Cortex of kidney (tissue), 1 donor: ENCODE measurements at places on chromosomes 4 and X.

DNA sequence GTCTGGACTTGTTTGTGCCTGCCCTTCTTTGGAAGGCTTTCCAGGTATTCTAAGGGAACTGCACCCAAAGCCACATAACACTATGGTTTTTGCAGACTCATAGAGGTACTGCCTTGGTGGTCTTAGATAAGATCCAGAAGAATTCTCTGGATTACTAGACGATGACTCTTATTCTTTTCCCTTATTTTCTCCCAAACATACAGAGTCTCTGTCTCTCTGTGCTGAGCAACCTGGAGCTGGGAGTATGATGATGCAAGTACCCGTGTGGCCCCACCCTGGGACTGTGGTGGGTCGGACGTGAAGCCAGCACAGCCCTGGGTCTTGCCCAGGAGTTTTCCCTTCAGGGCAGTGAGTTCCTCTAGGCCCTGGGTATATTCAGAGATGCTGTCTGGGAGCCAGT, 1342.4 kb upstream of the TENM3 start:
- no peak for DNase-seq

DNA sequence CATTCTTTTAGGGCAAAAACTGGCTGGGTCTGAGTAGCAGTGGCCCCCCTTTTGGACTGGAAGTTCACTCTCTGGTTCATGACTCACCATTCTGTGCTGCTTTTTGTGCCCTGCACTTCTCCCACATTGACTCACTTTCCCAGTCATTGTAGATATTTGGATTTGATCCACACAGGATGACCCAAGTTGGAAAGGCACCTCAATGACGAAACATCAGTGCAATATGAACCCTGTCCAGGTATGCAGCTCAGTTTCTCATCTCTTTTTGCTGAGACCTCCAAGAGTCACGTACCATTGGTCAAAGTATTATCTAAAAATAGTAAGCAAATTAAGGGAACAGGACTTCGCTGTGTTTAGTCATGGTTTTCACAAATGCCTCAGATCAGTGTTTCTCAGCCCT, 92.7 kb downstream of the CBLL2 start:
- no peak for DNase-seq

DNA sequence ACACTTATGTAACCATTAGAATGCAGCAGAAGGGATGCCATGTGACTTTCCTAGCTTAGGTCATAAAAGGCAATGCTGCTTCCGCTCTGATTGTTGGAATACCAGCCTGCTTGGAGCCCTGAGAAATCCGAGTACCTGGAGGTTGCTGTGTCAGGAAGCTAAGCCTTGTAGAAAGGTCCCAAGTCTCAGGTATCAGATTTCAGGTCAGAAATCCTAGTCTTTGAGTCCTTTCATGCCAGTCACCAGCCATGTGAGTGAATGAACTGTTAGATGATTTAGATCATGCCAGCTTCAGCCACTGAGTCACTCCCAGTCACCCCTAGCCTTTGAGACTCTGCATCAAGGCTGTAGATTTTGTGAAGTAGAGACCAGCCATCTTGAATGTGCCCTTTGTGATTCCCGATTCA, 23.5 kb downstream of the RAP1GDS1 start:
- DNase-seq: no peak

DNA sequence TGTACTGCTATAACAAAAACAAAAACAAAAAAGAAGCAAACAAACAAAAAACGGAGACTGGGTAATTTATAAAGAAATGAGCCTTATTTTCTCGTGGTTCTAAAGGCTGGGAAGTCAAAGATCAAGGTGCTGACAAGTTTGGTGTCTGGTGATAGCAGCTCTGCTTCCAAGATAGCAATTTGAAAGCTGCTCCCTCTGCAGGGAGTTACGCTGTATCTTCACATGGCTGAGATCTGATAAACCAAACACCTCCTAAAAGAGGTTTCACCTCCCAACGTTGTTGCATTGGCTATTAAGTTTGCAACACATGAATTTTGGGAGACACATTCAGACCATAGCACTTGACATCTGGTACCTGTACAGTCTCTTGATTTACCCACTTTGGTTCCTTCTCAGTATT, 854.2 kb downstream of the CENPC start:
- DNase-seq: no peak

DNA sequence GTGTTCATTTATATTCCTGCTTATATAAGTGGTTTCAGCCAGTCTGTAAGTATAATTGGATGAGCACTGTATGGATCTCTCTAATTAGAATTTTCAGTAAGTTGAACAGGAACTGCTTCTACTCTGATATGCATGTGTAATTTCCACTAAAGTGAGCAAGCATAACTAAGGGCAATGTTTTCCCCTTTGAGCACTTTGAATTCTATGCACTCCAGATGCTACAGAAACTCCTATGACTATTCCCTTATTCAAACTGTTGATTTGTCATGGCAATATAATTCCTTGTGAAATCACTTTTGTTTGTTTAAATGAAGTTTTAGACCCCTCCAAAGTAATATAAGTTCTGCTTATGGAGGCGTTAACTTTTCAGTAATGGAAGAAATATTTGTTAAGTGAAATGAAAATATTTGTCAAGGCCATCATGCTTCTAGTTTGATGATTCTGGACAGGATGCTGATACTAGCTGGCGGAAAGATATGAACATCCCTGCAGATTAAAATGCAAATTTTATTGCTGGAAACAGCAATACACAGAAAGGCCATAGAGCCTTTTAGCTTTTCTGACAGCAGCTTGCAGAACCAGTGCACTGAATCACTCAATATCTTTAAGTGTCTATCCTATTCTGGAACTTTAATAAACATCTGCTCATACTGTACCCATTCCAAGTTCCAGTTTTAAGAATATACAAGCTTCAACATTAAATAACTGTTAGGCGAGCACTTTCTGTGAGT, 1460.8 kb downstream of the RAPGEF2 start:
- DNase-seq: no peak

DNA sequence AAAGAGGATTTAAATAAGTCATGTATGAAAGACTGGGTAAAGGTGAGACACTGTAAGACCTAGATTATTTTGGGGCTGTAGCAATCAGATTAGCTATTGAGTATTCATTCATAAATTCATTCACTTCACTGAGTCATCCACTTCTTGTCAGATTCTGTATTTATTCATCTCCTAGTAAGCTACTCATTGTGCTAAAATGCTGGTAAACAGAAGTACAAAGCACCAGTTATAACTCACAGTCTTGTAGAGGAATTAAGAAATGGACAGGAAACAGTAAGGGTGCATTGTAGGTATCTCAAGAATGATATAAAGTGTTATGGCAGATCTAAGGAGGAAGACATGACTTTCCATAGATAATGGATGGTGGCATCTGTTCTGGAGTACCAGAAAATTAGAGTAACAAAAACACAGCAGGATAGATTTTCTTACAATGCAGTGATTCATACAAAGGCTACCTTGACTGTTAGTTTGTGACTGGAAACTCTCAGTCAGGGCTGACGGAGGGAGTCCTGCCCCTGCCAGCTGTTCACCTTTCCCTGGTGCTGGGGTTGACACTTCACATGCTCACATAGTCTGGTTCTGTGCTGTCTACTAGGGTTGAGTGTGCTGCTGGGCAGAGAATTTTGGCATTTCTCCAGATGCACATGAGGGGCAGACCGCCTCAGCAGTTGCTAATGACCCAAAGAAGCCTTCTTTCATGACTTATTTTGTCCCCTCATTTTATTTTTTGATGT, 26.5 kb upstream of the HAND2 start:
- no peak for DNase-seq

GRCh38 chr4:87150498-87151261, 69.7 kb downstream of the KLHL8 start:
- no peak for DNase-seq

DNA sequence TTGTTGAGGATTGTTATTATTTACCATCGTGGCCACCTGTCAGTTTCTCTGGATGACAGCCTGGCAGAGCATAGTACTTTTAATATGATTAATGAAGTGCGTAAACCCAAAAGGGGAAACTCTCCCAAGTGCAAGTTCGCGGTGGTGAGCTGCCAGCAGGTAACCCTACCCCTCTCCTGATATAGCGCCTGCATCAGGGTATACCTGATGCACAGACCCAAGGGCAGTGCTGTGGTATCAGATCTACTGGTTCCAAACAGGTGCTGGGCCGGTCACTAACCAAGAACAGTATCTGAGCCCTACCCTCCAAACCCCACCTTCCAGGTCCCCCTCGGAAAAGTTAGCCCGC, 1.6 kb downstream of the RNF150 start:
- no peak for DNase-seq

GRCh38 chrX:71911731-71912050, 1.0 kb downstream of the NHSL2 start:
- no peak for DNase-seq

GRCh38 chrX:1248331-1249061, 20.1 kb upstream of the CSF2RA start:
- DNase-seq: no peak

DNA sequence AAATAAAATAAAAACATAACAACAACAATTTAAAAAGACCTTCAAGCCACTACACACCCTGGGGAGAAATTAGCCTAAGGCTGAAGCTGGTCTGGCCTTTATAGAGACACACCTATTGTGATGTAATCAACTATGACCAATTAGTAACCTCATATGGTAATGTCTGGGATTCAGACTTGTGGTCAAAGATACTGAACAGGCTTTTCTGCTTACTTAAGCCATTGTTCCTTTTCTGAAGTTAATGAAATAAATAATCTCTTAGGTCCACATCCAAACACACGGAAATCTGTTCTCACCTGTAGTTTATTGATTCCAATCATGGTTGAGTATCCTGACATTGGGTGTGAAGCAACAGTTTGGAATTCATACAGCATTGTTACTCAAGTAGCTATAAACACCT, 152.5 kb downstream of the PLS3 start:
- no peak for DNase-seq

DNA sequence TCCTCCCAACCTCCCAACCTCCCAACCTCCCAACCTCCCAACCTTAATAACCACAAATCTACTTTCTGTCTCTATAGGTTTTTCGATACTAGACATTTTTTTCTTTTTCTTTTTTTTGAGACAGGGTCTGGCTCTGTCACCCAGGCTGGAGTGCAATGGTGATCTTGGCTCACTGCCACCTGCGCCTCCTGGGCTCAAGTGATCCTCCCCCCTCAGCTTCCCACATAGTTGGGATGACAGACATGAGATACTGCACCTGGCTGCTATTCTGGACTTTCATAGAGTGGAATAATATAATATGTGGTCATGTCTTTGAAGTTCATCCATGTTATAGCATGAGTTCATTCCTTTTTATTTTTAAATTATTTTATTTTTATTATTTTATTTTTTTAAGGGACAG, 39.5 kb upstream of the ZFX start:
- no peak for DNase-seq

- DNase-seq: no peak
Measured at GRCh38 chr4:129342819-129343408, 247.0 kb downstream of the C4orf33 start.

- no peak for DNase-seq
Measured at GRCh38 chr4:15945516-15945915, 7.0 kb upstream of the FGFBP1 start.

DNA sequence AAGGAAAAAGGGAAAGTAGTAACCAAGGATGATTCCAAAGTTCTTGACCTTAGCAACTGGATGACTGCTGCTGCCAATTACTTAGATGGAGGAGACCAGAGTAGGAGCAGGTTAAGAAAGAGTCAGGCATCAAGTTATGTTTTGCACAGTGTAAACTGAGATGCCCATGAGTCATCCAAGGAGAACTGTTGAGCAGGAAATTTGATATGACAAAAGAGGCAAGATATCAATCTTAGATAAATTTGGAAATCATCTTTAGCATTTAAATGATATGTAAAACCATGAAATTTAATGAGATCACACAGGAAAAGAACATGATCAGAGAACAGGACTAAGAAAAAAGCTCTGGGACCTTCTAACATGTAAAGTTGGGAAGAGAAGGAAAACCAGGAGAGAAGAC, 361.3 kb downstream of the OPHN1 start:
- no peak for DNase-seq

DNA sequence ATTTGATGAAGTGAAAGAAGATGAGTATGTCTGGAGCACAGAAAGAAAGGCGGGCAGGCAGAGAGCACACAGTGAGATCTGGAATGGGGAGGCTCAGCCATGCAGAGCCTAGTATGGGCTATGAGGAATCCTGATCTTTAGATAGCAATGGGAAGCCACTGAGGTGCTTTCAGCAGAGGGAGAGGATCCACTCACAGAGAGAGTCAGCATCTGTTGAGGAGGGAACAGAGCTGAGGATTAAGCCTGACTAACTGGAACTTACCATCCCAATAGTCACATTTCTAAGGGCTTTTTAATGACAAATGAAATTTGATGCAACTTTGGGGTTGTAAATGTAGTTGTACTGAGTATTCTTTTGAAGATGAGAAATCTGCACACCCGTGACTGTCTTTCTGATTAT, 20.6 kb upstream of the FGFBP2 start:
- no peak for DNase-seq

DNA sequence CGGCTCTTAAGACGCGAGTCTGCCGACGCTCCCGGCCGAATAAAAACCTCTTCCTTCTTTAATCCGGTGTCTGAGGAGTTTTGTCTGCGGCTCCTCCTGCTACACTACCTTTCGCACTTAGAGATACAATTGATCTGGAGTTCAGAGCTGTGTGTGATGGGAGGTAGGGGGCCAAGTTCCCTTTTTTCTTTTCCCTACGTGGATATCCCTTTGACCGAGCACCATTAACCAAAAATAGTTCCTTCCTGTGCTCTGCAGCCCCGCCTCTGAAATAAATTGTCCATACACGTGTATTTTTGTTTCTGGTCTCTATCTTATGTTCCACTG, 555 bp upstream of the PGM2 start:
- DNase-seq: no peak

DNA sequence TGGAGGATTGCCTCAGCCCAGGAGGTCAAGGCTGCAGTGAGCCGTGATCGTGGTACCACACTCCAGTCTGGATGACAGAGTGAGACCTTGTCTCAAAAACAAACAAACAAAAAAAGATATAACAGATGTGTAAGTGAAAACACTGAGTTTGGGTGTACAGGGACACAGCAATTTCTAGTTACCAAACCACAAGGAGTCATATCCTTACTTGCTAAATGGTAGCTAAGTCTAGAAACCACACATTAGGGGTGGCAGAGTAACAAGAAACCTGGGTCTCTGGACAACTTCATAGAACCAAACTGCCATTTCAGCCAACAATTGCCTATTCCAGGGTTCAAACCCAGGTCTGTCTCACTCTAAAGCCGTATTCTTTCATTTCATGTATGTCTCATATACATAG, 20.8 kb downstream of the PPEF2 start:
- DNase-seq: no peak

DNA sequence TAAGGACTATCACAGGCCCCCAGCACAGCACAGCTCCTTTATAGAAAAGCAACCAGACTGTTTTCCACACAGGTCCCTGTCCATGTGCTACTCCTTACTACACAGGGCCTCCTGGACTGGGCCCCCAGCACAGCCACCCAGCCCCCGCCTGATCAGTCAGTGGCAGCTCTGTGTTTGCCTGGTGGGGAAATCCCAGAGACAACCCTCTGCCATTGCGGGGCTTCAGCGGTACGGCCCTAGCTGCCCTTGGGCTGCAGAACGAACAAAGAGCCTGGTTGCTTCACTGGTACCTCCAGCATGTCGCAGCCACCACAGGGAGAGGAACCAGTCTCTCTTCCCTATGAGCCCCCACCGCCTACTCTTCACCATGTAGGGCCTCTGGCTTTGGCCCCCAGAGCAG, 30.7 kb downstream of the CBR4 start:
- no peak for DNase-seq

- no peak for DNase-seq
Measured at GRCh38 chr4:26820346-26820745, 40.3 kb upstream of the STIM2 start.

- DNase-seq: no peak
Measured at GRCh38 chrX:53362449-53362848, 60.0 kb downstream of the SMC1A start.
